ENCODE measurements at places on chromosomes 1 and 21.

GRCh38 chr1:44433209-44433608, 28.2 kb downstream of the RNF220 start:
- no peak for DNase-seq

GRCh38 chr1:186541003-186541402, 80.1 kb upstream of the PDC start:
- DNase-seq = no peak

GRCh38 chr21:16020878-16021277, 291.1 kb downstream of the USP25 start:
- DNase-seq = no peak

- DNase-seq = no peak
These were observed 10.8 kb downstream of the ADAMTSL4 start for GRCh38 chr1:150560011-150560438.

DNA sequence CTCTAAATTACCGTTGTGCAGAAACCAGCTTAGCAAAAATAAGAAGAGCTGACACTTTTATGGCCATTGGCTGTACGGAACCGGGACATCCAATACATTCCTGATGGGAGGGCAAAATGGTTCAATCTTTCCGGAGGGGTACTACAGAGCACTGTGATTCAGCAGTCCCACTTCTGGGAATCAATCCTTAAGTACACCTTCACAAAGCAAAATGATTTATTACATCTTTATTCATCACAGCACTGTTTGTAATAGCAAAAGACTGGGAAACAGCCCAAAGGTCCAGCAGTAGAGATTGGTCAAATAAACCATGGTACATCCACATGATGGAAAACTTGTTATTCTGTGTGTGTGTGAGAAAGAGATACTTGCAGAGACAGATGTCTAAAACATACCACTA, 9.7 kb downstream of the GNG12 start:
- DNase-seq = no peak

- no peak for DNase-seq
These were observed 80.3 kb downstream of the TTC3 start for GRCh38 chr21:37153196-37153934.

DNA sequence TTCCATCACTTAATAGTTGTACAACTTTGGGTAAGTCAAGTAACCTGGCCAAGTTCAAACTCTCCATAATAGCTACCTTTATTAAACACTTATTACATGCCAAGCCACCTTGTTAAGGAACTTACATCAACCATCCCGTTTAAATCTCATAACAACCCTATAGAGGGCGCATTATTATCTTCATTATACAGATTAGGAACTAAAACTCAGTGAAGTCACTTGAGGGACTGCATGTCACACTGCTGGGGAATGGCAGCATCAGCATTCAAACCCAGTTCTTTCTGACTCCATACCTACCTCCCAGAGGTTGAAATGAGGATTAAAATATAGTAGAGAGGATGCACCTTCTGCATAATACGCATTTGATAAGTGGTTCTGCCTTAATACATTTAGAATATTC, 47.1 kb upstream of the PLA2G2C start:
- DNase-seq = no peak

DNA sequence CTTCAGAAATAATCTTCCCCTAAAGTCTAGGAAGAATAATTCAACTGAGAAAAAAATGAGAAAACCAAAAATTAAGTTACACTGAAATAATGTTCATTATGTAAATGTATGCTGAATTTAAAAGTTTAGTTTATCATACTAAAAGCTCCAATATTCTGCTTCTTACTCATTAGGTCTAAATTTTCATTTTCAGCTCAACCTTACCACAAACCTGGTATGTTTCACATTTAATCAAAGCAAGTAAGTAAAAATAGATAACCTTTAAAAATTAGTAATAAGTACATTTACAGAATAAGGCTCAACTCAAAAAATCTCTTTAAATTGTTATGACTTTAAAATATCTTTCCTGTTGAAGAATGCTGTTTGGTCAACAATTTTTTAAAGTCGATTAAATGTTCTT, 15.0 kb downstream of the BTG3 start:
- no peak for DNase-seq

DNA sequence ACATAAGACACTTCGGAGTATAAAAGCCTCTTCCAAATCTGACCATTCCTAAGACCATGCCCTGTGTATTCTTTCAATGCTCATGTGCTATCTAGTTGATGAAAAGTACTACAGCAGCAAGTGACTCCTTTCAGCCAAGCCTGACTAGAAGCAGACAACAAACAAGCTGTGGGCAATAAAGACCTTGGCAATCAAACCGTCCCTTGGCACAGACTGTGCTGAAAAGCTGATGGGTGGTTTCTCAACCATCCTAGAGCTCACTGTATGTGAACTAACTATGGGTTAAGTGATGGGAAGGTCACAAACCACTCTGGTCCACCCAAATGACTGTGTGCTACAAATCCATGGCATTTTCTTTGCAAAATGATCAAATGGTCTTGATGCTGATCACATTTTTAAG, 94.0 kb downstream of the KIAA0319L start:
- no peak for DNase-seq

GRCh38 chr21:18369115-18369514, 34.5 kb downstream of the TMPRSS15 start:
- no peak for DNase-seq

DNA sequence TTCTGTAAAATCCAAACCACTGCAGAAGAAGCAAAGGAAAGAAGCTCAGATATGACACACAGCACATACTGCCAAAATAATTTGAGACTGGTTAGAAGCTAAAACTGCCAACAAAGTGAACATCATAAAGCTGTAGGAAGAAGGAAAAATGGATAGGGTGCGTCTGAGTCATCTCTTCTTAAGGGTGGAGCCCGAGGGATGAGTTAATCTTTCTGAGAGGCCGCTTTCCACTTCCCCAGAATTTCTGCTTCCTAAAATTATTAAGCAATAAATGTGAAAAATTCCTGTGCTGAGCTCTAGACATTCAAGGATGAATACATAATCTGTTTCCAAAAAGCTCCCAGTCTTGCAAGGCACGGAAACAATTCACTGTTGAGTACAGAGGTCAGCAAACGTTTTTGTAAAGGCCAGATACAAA, 20.1 kb downstream of the PPT1 start:
- DNase-seq = no peak
